Ammon's horn (tissue), 1 donor: ENCODE measurements at places on chromosomes 7 and 10.

DNA sequence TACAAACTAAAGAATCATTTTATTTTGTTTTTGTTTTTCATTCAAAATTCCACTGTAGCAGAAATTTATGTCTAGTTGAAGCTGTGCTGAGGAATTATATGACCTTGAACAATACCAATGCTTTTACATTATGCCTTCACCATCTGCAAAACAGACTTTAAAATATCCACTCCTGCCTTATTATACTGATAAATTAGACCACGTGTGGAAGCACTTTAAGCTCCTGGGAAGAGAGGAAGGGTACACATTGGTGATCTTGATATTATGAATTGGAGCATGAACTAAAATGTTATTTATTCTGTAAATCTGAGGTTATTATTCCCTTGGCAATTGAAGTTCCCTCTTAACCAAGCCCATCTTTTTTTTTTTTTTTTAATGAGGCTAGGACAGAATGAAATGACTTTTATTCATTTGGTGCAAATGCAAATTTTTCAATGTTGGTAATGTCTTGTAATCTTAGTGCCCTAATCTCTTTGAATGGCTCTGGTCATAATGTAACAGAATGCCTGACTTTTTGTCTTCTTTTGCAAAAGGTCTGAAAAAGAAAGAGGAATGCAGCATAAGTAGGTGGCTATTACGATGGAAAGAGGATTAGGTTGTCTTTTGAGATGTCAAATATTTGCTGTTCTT, 139.9 kb upstream of the COBL start:
- DNase-seq, result no peak

DNA sequence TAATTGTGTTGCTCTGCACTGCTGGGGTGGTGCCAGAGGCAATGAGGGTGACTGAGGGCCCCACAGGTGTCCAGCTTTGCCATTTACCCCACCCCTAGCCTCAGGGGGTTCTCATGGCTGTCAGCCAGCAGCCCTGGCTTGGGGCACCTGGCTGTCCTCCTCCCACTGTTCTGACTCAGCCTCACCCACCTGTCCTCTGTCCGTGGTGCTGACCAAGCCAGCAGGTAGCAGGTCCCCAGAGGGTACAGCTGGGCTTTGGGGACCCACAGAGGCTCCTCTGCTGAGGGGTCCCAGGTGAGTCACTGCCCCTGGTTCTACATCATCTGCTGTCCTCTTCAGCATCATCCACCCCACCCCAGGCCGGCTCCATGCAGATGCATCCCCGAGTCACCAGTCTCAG, 32.2 kb upstream of the ZNF716 start:
- no peak for DNase-seq

GRCh38 chr7:92766461-92767003, 69.8 kb downstream of the CDK6 start:
- no peak for DNase-seq

- DNase-seq, result no peak
These were observed 66.1 kb upstream of the AGBL3 start for GRCh38 chr7:134920026-134920753.

GRCh38 chr7:22447762-22448161, 52.2 kb downstream of the STEAP1B start:
- no peak for DNase-seq

DNA sequence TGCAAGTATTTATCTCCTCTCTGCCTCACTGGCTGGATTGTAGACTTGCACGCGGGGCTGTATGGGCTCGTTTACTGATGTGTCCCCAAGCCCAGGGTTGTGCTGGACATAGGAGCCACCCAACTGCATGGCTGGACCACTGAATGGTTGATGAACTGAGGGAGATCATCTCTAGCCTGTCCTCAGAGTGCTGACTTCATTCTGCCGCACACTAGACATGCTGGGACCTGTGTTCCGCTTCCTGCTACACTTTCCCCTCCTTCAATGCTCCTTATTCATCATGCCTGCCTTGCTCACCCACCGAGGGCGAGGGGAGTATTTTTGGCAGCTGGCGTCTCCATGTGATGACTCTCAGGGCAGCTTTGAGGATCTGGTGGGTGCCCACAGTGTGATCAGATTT, 440.2 kb downstream of the GLRX3 start:
- no peak for DNase-seq

GRCh38 chr10:120503689-120504088, 46.7 kb downstream of the PLPP4 start:
- DNase-seq, result no peak

DNA sequence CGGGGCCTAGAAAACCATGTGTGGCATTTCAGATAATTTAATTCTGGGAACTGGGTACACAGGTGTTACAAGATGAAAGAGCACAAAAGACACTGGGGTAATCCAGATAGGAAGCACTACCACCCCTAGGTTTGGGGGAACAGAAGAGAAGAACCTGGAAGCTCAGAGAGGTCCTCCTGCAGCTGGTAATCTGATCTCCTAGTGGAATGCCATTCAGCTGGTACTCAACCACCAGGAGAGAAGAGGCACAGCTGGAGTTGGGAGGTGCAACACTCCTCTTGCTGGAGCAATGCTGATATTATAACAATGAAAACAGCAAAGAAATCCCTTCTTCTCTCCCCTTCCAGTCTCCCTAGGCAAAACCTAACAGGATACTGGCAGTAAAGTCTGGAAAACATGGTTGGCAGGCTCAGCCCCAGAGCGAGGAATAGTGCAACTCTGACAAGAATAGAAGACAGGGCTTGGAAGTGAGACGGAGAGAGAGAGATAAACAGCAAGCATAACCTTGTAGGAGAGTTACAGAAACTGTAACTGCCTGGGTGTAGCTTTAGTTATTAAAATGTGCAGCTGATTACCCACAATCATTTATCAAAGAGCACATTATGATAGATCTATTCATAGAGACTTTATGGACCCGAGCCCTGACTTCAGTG, 35.0 kb downstream of the NRF1 start:
- DNase-seq, result no peak

GRCh38 chr10:61760943-61761824, 98.5 kb downstream of the CABCOCO1 start:
- no peak for DNase-seq

GRCh38 chr7:101085162-101085964, at the start of gene TRIM56:
Gene TRIM56, plus strand, starts transcription at chr7:101085481. Its CDS starts 1,832 bp downstream, at chr7:101087313.
- peak; percentile 90 for DNase-seq

- peak; percentile 61 for DNase-seq
These were observed 70.8 kb downstream of the SGMS1 start for GRCh38 chr10:50552771-50553535.

DNA sequence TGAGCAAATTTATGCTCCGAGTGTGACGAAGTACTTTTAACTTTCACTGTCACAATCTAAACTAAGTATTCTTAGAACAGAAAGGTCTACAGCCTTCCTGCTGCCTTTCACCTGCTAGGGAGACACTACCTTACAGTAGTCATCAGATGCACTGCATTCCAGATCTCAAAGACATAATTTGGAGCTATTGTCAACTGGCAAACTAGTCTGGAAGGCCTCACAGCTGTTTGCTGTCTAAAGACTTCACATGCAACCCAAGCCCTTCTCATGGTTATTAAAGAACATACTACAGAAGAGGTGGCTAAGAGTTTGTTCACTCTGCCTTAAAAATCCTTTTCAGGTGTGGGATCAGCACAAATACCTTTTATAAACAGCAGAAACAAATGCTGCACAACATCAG, 91.8 kb upstream of the KCNIP2 start:
- no peak for DNase-seq

DNA sequence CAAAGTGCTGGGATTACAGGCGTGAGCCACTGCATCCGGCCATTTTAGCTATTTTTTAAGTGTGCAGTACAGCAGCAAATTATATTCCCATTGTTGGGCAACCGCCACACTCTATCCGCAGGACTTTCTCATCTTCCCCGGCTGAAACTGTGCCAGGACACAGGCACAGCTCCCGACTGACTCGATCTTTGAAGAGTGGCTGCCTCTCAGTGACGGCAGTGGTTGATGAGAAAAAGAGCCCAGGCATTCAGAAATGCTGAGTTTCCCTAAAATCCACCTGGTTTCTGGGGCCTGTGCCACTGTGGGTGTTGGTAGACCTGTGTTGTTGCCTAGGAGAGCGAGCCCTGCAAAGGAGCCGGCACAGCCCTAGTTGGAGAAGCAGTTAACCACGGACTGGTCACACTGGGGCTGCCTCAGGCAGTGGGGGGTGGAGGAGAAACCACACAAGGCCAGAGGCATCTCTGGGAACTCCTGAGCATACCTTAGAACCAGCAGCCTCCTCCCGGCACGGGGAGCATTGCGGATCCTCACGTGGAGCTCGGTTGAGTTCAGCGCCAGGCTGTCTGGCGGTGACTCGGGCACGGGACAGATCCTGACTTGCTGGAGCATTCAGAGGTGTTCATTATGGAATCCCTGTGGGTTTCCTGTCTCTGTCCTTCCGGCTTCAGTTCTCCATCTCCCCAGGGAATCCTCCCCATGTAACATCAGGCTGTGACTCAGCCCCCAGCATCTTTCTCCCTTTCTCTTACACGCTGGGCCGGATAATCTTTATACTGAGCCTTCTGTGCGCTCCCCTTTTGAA, 16.2 kb downstream of the PFKFB3 start:
- DNase-seq, result no peak

GRCh38 chr7:1521456-1521855, 9.0 kb upstream of the MAFK start:
- DNase-seq, result no peak

GRCh38 chr7:128891110-128891941, 19.2 kb downstream of the KCP start:
- no peak for DNase-seq

DNA sequence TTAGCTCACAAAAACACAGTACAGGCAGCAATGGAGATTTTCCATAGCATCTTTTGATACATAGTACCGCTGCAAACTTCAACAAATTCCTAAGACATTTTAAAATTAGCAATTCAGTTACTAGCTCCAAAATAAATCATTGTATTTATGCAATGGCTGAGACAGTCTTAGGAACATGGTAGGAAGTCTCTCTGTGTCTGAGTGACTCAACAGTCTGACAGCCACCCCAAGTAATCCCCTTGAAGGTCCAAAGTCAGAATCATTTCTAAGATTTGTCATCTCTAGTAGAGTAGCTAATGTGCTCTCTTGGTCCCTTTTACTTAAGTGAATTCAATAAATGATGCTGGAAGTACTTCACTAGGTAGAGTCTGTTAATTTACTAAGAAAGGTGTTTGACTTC, 93.8 kb upstream of the NOBOX start:
- DNase-seq, result no peak

- no peak for DNase-seq
These were observed 273.2 kb downstream of the PTPRN2 start for GRCh38 chr7:158314394-158314793.

DNA sequence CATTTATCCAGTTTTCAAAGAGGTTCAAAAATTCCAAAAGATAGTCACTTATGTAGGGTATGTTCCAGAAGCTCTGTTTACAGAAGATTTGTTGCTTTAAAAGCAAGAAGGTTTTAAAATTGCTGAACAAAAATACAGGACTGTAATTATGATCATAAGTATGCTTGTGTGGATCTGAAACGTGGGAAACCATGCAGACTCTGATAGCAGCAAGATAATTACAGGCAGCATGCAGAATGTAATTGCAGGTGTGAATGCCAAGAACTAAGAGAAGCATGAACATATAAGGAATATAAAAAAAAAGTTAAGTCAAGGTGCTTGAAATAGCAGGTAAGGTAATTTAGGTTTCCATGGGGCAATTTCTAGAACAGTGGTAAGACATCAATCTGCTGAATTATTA, 405.7 kb downstream of the ARL4A start:
- DNase-seq, result no peak

DNA sequence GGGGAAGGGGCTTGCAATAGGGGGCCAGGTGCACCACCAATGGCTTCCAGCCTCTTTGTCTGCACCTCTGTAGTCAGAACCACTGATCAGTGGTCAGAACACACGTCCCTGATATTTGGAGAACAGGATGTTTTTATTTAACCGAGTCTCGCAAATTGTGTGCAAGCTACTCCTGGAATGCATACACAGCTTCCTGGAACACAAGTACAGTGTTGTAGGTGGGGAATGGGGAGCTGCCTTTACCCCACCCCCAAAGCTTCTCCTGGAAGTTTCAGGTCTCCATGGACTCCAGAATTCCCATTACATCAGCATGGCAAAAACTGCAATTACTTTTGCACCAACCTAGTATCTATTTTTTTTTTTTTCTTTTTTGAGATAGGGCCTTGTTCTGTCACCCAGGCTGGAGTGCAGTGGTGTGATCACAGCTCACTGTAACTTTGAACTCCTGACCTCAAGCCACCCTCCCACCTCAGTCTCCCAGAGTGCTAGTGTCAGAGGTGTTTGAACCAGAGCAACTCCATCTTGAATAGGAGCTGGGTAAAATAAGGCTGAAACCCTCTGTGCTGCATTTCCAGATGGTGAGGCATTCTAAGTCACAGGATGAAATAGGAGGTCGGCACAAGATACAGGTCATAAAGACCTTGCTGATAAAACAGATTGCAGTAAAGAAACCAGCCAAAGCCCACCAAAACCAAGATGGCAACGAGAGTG, 374.0 kb downstream of the CALN1 start:
- no peak for DNase-seq

DNA sequence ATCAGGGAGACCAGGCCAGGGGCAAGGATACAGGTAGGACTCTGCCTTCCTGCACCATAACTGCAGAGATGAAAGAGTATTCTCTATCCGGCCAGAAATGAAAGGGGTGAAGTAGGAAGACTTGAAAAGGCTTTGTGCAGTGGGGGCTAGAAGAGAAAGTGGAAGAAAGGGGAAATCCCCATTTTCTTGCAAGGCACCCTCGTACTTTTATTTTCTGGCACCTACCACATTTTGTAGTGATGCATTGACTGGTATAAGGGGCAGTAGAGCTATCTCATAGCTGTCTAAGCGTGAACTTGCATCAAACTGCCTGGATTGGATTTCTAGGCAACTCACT, 752 bp upstream of the CAMK2G start:
- DNase-seq, result no peak

GRCh38 chr7:6453734-6454133, 6.0 kb upstream of the DAGLB start:
- no peak for DNase-seq

DNA sequence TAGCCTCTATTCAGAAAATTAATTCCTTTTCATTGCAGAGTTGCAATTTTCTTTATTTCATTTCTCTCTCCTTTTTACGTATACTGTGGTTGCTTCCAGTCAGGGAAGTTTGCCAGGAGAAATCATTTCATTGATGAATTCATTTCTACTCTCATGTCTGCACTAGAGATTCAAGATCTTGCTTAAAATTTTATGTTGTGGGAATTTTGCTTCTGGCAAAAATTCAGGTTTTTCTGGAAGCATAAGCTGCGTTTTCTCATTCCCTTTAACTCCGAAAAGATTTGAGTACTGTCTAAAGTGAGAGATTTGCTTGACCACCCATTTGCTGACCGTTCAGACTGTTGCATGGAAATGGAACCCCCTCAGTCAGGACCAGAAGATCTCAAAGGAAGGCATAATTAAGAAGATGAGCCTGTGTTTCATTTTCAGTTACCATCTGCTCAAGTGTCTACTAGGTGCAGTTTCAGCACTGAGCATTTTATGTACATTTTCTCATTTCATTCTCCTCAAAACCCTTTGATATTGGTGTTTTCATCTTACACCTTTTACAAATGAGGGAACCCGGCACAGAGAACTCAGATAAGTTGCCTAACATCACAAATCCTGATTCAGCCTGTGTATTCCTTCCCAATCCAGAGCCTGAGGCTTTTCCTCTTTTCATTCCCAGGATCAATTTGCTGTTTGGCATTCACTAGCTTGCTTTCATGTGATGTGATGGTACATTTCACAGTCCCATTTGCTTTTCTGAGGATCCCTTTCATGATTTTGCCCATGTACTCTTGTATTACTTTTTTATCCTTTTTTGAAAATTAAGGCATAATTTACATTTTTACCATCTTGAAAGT, 3.9 kb downstream of the PTPRZ1 start:
- DNase-seq, result no peak
